Fibroblast of skin of right biceps (primary cell): ENCODE measurements at places on chromosomes 11 and 22.

- DNase-seq: no peak
These were observed 49.9 kb downstream of the ZBTB16 start for GRCh38 chr11:114109206-114110090.

DNA sequence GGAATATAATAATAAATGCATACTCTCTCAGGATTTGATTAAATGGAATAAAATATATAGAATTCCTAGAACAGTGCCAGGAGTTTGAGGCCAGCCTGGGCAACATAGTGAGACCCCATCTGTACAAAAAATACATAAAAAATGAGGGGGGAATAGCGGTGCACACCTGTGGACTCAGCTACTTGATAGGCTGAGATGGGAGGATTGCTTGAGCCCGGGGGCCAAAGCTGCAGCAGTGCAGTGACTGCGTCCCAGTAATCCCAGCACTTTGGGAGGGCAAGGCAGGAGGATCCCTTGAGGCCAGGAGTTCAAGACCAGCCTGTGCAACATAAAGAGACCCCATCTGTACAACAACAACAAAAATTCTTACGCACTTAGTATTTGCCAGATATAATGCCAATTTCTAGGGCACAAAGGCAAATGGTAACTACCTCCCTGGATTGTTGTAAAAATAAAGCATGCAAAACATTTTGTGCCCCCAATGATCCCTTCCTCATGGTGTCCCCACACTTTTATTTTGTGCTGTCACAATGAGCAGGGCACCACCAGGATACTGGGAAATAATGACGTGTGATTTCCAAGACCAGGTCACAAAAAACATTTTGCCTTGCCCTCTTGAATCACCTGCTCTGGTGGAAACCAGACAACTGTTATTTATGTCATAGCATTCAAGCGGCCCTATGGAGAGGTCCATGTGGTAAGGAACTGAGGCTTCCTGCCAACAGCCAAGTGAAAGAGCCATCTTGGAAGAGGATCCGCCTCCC, 18.3 kb upstream of the ZNF280A start:
- DNase-seq: no peak

GRCh38 chr11:117979481-117980211, 6.5 kb upstream of the IL10RA start:
- DNase-seq: no peak

GRCh38 chr11:26839911-26840698, 118.2 kb upstream of the SLC5A12 start:
- DNase-seq: no peak

DNA sequence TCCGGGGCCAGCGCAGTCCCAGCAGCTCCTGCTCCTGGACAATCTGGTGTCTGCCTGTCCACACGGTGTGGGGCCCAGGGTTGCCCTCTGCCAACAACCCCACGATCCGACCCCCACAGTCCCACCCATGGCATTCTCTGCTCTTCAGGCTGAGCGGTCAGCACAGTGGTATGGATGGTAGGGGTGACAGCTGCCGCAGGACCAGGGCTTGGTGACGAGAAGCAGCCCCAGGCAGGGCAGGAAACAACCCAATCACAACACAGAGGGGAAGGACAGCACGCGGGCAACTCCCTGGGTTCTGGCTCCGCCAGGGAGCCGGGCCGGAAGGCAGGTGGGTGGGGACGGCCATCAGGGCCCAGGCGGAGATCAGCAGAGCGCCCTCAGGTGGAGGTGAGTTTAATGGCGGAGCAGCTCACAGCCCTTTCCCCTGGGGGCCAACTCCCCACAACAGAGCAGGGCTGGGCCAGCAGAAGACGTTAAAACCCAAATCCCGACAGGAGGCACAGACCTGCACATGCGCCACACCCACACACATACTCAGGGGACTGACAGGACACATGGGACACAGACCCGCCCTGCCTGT, 5.3 kb upstream of the CHADL start:
- DNase-seq: no peak

DNA sequence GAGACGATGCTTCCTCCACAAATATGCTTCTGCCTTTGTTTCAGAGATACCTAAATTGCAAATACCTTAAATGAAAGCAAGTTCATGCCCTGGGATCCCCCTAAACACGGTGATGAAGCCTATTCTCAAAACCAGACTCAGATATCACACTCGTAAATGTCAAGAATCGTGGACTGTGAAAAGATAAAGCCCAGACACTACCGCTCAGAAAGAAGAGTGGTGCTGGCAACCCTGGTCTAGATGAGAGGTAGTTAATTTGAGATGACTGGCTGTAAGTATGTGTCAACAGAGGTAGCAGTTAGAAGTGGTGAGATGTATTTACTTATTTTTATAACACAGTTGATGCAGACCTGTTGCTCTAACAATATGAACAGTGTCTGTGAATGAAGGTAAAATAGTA, 2.5 kb downstream of the OVCH2 start:
- no peak for DNase-seq

DNA sequence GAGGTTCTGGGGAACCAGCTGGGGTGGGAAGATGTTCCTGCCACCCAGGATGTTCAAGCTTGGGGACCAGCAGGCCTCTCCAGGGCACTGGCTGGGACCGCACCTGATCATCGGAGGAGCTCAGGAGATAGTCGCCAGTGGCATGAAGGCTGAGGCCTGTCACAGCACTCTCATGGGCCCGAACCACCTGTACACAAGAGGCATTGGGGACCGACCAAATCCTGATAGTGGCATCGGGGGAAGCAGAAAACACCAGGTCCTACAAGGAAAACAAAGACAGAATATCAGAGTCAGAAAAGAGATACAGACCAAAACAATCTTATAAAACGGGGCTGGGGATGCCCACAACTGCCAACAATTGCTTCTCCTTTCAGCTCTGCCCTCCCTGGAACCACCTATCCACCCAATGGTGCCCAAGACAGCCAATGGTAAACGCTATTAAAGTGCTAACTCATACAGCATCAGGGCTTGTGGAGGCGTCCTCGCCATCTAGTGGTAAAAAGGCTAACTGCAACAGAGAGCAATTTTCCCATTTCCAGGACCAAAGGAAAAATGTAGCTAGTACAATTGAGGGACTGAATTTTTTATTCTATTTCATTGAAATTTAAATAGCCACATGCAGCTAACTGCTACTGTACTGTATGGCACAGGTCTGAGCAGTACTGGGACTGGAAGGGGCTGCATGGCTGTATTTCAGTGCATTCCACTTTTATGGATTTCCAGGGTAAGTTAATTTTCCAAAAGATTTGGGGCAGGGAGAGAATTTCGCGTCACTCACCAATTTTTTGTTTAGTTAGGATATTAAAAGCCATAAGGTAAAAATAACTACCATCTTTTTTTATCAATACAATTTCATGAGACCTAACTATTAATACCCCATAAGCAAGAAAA, 7.1 kb downstream of the PRPF19 start:
- peak; percentile 61 for DNase-seq

DNA sequence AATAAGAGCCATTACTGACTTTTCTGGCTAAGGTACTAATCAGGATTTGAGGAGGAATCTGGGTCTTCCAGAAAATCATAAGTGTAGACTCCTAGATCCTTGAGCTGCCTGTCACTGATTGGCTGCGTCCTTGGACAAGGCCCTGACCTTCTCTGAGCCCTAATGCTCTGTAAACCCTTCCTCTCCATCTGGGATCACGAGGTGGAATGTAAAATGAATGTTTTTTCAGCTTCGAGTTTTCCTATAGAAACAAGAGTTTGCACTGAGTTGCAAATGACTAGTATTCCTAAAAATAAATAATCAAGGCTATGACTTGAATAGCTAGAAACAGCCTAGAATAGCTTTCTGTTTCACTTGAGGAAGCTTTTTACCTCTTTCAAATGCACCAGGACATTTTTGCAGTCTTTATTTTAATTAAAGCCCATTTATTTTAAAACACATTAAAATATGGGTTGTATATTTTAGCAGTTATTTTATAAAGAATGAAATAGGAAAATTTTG, 1.1 kb upstream of the DIXDC1 start:
- DNase-seq: no peak

DNA sequence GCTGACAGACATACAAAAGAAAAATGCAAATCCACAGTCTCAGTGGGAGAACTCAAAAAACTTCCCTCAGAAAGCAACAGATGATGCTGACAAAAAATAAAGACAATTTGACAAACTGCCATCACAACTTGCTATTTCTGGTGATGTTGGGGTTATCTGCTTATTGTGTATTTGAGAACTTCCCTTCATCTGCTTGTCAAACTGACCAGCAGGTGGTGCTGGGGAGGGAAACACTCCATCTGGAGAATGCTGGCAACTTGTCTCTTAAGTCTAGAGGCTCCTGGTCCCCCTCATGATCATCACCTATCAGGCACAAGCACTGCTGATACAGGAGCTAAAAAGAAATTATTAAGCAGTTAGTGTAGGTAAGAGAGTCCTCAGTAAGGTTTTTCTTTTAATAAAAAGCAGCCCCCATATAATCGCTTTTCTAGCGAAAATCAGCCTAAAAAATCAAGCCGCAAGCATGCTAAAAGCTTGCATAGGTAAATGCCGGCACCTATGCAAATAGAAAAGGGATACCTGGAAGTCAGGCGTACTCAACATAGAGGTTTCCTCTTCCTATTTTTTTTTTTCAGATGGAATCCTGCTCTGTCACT, 9.8 kb upstream of the FAM111B start:
- DNase-seq: peak; percentile 50

DNA sequence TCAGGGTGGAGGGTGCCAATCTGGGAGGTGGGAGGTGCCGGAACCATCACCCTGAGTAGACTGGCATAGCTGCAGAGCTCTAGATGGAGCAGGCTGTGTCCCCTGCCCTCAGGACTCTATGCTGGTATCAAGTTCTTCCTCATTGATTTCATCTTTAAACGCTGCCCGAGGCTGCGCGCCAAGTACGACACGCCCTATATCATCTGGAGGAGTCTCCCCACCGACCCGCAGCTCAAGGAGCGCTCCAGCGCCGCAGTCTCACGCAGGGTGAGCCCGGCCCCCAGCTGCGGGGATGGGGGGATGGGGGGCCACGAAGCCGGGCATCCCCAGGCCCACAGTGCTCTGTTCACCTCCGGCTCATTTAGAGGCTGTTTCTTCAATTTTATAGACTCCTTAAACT, 52.5 kb downstream of the GRAMD4 start:
- no peak for DNase-seq

- DNase-seq: no peak
These were observed 4.3 kb downstream of the KIRREL3 start for GRCh38 chr11:126996036-126996804.

DNA sequence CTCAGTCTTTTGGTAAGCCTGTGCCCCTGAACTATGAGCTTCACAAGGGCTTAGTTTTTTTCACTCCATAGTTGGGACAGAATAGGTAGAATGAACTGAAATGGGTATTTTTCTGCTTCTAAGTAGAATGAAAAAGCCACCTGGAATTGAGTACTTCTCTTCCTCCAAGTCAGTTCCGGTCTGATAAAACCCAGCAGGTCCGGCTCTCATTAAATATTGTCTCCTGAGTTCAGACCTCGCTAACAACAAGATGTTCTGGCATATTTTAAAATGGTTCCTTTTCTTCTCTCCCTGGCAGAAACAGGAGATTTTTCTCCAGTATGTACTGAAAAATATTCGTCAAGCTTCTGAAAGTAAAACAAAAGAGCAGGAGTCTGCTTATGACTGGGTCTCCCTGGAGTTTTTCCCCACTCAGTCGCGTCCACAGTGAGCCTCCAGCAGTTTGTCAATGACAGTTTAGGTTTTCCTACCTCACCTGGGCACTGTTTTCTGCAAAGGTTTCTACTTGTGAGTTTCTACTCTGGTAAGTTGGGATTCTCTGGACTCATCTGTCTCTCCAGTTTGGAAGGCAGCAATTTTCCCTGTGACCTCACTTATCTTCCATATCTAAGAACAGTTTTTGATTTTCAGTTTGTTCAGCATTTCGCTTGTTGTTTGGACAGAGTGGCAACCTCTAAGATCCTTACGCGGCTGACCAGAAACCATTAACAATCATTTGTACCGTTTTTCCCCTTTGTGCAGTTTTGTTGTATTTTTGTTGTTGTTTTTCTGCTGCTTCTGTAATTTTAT, 868.0 kb downstream of the METTL15 start:
- no peak for DNase-seq

- peak; percentile 65 for DNase-seq
These were observed 325.6 kb downstream of the BLID start for GRCh38 chr11:121790430-121790829.

GRCh38 chr22:40401532-40401931, 31.1 kb downstream of the SGSM3 start:
- DNase-seq: no peak

GRCh38 chr11:122306831-122307391, 190.9 kb upstream of the BLID start:
- DNase-seq: no peak
